ENCODE measurements at places on chromosomes 6 and 20.

DNA sequence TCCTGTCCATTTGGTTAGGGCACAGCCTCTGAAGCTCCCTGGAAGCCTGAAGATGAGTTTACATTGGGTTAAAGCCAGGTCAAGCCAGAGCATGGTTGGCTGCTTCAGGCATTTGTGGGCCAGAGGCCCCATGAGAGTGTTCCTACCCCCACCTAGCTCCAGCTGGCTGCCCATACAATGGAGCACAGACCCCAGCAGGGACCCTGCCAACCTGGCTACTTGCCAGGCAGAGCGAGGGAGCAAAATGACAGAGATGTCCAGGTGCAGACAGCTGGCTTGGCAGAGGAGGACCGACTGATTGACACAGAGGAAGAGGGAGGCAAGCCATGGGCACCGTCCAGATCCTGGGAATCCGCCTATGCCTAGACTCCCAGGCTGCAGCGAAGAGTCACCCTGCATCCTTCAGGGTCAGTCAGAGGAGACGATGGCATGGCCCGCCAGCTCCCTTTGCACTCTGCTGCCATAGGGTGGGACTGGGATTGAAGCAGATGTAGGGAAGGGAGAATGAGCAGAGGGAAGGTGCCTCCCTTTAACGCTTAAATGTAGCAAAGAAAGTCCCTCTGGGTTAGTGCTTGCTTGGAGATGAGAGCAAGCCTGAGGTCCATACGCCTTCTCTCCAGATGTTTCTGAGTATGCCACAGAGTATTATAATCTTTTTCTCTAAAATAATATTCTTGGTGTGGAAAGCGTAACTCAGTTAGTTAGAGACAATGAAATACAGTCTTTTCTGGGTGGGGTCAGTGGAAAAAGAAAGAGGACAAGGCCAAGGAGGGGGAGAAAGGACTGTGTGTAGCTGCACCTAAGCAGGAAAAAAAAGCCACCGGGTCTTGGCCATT lies 77.6 kb upstream of the FYN start:
- no peak for DNase-seq

GRCh38 chr6:147510929-147511590 lies 2.6 kb downstream of the SAMD5 start:
- no peak for DNase-seq

GRCh38 chr6:167500961-167501360 lies 176.1 kb downstream of the TTLL2 start:
- DNase-seq, result no peak

DNA sequence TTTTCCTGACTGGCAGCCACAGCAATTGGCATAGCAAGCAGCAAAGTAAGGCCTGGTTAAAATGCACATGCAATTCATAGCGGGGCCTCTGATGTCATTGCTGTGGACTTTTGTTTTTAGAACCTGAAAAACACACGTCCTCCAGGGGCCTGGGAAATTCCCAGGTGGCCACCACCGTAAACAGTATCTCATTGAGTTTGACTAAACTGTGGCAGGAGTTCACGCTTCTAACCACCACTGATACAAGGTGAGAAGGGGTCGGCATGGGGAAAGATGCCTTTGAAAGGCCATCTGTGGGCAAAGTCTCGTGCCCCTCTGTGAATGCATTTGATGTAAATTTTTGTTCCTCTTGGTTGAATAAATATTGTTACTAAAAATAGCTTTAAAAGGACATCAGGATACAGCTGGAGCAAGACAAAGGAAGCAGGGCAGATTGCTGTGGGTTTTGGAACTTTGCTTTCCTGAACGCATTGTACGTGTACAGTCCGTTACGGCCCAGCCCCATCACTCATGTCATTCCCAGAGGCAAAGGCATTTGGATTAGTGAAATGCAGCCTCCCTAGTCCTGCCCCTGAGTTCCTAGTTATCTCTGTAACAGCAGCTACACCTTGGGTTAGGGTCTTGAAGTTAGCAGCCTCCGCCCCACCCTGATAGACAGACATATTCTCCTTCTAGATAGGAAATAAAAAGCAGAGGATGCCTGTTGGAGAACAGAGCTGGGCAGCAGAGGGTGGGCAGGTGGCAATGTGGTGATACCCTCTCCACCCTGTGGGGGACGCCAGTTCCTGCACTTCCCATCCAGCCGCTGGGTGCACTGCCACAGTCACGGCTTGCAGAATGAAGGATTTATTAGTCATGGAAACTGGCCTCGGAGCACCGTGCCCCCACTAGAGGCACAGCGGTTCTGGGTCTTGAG lies 80.3 kb downstream of the ZDHHC14 start:
- peak; percentile 8 for DNase-seq

GRCh38 chr6:33843131-33844121 lies 39.6 kb upstream of the MLN start:
- DNase-seq, result no peak

DNA sequence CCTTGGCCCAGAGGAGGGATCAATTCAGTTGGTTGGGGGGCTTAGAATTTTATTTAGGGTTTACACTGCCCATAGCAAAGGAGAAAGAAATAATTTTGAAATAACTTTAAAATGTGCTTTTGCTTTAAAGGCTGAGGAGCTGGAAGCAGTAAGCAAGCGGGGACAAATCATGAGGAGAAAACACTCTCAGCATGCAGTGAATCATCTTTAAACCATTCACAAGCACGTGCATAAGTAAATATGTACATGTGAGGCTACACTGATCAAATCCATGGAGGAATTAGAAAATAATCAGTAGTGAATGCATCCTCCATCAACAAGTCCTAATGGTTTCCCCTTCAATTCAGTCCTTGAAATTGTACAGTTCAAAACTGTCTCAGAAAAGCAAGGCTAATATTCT lies 181.0 kb downstream of the MTFR2 start:
- no peak for DNase-seq

GRCh38 chr6:15535495-15536197 lies 127.2 kb downstream of the DTNBP1 start:
- no peak for DNase-seq

GRCh38 chr20:32132911-32133549 lies 23.5 kb downstream of the TM9SF4 start:
- DNase-seq, result no peak

DNA sequence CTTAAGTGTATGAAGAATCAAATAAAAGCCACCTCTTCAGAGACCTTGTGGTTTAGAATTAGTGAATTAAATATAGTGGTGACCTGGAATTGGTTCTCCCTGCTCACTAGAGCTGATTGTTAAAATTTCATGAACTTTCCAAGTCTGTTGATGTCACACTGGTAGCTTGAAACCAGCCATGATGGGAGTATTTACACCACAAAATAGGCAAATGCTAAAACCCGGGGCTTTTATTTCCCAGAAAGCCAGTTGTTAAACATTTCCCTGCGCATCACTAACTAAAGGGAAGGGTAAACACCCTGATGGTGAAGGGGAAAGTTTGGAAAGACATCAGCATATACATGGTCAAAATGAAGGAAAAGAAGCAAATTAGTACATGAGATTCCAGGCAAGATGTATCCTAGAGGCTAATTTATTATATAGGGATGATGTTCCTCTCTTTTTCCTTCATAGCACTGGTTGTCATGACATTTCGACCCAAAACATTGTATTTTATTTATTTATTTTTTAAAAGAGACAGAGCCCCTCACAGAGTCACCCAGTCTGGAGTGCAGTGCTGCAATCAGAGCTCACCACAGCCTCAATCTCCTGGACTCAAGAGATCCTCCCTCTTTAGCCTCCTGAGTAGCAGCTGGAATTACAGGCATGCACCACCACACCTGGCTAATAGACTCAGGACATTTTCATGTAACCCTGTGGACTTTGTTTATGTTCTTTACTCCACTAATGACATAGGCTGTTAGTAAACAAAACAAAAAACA lies 123.2 kb downstream of the RIN2 start:
- no peak for DNase-seq

- DNase-seq, result peak; percentile 0
Observed at GRCh38 chr6:17015144-17015543, 86.7 kb upstream of the STMND1 start.

- DNase-seq, result no peak
Observed at GRCh38 chr6:27517928-27518787, 45.3 kb upstream of the ZNF184 start.

DNA sequence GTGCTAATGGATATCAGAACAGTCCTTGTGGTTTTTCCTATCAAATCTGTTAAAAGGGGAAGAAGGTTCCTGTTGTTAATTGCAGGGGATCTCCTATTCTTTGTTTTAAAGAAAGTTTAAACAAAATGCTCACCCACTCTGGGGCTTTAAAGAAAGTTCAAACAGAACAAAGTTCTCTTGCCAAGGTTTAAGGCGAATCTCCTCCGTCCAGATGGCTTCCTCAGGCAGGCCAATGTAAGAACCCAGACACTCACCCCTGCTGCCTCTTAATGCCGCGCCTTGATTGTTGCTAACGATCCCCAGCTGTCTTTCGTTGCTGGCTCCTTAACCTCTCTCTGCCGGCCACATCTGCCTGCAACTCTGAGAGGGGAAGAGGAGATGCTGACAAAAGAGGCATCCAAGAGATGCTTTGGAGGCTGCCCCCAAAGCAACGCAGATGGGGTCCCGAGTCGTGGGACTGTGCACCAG lies 235.0 kb upstream of the PRDM1 start:
- DNase-seq, result no peak

GRCh38 chr6:65633501-65633900 lies 73.5 kb downstream of the EYS start:
- no peak for DNase-seq

DNA sequence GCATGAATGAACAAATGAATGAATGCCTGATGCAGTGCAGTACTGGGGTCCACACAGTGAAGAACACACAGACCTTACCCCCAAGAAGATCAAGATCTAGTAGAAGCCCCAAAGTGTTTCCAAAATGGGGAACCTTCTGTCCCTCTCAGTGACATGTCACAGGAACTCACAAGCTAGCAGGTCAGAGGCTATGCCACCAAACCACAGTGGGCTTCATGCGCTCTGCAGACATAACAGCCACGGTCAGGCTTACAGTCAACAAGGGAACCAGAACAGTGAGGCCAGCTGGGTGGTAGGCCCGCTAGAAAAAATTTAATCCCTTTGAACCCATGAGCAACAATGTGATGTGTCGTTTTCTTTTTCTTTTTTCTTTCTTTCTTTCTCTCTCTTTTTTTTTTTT lies 20.2 kb upstream of the ARFGEF2 start:
- no peak for DNase-seq

GRCh38 chr6:85417336-85417735 lies 32.5 kb upstream of the NT5E start:
- DNase-seq, result no peak

GRCh38 chr20:23920408-23921325 lies 41.1 kb upstream of the CST5 start:
- no peak for DNase-seq

DNA sequence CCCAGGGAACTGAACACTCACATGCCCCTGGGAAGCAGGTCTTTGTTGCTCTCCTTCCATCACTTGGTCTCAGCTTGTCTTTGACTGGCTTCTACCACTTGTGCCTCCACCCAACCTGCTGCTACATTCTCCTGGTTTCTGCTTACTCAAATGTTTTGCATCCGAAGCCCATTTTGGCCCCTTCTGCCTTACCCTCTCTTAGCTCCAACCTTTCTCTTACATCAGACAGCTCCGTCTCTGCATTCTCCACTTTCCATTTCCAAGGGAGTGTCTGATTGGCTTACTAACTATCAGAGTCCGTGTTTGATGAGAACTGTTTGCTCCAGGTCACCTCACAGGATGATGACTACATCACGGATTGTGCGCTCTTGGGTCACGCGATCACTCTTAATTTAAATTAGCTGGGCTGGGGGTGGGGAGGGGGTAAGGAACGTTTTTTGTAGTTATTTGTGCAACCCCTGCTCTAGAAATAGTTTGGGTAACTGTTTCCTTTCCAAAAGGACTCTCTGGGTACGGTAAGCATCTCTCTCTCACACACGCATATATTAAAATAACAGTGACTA lies 844 bp upstream of the ABRACL start:
- no peak for DNase-seq

GRCh38 chr6:83908813-83909212 lies 49.3 kb downstream of the CYB5R4 start:
- DNase-seq, result no peak

DNA sequence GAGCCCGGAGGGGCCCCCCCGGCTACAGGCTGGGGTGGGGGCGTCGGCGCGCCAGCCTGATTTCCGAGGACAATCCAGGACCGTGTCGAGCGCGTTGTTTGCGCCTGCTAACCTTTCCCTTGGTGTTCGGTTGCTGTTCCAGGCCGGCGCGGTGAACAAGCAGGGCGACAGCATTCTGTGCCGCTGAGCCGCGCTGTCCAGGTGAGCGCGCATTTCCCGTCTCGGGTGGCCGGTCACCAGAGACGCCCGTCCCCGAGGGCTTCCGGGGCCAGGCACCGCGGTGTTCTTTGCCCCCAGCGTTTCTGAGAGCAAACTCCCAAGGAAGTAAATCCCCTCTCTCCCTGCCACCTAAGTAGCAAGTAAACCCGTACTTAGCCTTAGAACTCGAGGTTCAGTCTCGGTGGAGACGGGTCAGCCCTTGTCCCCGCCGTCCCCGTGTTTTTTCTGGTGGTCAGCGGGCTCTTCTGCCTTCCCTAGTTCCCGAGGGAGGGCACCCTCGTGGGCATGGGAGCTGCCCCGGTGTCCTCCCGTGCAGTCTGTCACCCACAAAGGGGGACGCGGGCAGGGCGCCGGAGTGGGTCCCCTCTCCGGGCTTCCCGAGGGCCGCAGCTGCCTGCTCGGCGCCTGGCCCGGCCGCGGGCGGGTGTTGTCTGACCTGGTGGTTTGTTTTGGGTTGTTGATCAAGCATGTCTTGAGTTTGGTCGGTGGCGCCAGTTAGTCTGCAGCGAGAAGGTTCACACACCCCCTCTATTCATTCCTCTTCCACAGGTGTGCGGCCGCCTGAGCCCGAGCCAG lies 1.5 kb downstream of the ID4 start:
- DNase-seq, result no peak

GRCh38 chr20:46213946-46214823 lies 94.1 kb downstream of the CDH22 start:
- no peak for DNase-seq

DNA sequence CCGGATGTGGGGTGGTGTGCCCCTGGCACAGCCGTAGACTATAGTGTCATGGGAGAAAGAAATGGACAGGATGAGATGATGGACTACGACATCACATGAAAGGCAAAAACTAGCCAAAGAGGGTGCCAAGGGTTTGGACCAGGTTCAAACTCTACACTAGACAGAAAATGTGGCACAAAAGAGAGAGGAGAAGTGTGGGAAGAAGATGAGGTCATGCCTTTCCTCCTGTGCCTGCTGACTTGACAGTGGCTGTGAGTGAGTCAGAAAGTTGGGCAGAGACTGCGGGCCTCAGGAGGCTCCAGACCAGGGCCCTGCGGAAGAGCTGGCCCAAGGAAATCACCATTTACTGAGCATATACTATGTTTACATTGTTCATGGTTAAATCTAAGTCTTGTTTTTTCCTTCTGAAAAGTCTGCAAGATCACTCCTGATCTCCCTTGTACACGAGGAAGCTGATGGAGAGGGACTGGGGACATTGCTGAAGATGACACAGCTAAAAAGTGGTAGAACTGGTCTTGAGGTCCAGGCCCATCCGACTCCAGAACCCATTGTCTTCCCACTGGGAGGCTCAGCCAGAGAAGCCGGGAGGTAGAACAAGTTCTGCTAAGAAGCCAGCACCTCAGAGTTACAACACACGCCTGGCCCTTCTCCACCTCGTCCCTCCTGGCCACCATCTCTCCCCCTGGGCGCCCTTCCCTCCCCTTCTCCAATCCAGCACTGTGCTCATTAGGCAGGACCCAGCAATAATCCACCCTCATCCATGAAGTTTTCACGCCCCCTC lies 35.6 kb downstream of the CNKSR3 start:
- DNase-seq, result no peak
